ENCODE measurements at places on chromosomes 5 and 9.
A peak's percentile ranks its signal among the peaks of the same experiment; 100 is the strongest.

DNA sequence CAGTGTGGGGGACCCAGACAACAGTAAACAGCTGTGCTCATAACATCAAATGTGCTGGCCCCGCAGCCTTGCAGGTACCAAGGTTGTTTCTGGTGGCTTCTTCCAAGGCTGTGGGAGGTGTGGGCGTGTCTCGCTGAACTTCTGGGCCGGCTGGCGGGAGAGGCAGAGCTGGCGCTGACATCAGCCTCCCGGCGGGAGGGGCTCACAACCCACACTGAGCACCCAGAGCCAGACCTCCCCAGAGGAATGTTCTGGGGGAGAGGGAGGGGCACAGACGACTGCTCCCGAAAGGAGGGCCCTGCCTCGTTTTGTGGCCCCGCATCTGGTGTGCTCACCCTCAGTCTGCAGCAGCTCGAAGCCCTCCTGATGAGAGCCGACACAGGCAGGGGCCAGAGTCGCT, 6.9 kb upstream of the SLC12A7 start:
- DNase-seq, result no peak

GRCh38 chr5:132629230-132629944, 28.6 kb upstream of the IL13 start:
- peak; percentile 65 for DNase-seq

DNA sequence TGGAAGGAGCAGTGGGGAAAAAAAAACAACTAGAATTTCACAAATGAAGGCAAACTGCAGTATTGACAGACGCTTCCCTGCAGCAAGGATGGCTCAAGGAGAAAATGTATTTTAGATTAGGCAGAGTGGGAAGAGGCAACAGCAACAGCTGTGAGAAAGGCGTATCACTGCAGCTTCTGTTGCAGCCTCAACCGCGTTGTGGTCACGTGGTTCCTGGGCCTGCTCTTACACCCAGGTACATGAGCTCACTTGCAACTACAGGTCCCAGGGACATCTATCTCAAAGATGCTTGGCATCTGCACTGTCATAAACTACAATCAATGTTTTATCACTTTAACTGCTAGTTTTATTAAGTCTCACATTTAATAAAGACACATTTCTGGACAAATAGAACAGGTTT, 36.0 kb upstream of the GOLM1 start:
- DNase-seq, result no peak

GRCh38 chr5:142697356-142698255, 11.7 kb upstream of the FGF1 start:
- no peak for DNase-seq

- DNase-seq, result no peak
Observed at GRCh38 chr5:170628691-170629565, 125.1 kb downstream of the KCNIP1 start.

GRCh38 chr5:77015938-77016569, 14.2 kb upstream of the AGGF1 start:
- DNase-seq, result peak; percentile 60

GRCh38 chr9:4317681-4318080, 17.8 kb upstream of the GLIS3 start:
- no peak for DNase-seq

- no peak for DNase-seq
Observed at GRCh38 chr9:134570151-134570621, 71.4 kb upstream of the COL5A1 start.

DNA sequence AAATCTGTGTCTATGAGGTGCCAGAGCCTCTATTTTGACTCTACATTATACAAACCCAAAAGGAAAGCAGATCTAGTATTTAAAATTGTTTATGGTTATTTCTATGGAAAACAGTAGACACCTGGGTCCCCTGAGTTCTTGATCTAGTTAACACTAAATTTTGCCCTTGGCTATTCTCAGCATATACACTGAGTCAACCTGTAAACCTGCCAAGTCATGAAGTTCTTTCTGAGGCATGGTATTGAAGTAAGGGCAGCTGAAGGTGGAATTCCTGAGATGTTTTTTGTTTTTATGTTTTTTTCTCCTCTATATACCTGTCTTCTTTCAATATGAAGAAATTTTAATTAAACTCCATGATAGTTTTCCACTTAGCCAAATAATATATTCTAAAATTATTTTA, 120.2 kb downstream of the PDE4D start:
- DNase-seq, result no peak

DNA sequence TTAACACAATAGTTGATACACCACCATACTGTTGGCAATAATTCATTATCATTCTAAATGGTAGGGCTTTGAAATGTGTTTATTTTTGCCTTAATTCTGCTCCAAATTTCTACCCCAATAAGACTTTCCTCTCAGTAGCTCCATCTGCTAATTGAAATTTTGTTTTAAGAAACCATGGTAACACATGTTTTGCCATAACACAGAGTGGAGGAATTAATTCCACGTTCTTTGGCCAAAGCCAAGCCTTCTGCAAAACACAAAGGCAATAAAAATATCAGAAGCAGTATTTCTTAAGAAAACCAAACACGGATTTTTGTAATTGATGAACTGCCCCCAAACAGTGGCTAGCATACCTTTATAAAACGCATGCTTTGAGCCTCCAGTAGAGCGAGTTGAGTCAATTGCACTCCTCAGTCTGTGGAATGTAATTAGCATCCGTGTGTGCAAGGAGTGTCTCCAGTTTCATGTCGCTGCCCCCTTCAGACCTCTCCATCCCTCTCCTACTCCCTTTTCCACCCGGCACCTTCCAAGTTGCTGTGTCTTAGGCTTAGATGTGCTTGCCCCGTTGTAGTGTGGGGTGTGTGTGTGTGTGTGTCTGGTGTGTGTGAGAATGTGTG, 58.2 kb upstream of the CKS2 start:
- DNase-seq, result peak; percentile 34

DNA sequence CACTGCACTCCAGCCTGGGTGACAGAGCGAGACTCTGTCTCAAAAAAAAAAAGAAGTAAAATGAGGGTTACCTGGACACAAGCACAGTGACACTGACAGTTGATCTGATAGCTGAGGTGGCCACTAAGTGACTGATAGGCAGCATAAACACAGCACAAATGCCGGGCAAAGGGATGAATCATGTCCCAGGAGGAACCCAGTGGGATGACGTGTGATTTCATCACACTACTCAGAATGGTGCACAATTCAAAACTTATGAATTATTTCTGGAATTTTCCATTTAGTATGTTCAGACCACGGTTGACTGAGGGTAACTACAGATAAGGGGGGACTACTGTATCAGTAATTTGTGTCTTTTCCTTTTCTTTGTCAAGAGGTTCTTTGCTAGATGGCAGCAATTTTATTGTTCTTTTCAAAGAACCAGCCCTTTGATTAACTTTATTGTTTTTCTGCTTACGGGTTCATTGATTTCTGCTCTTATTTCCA, 34.3 kb upstream of the RNF130 start:
- DNase-seq, result no peak

DNA sequence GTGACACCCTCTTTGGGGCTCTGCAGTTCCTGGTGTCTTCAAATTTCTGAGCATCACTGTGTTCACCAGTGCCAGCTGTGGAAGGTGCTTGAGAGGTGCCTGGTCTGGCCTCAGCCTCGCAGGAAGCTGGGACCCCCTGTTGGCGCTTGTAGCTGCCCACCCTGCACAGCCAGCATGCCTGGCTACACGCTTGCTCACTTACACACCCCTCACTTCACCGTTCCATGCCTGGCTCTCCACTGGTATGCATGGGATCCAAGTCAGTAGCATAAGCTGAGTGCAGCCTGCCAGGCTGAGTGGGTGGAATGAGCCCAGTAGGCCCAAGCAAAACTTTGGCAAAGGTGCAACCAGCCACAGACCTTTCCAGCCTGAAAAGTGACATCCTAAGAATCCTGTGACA, 801.4 kb upstream of the PTPRD start:
- no peak for DNase-seq

- no peak for DNase-seq
Observed at GRCh38 chr9:124257070-124257843, 492 bp upstream of the NEK6 start.

GRCh38 chr5:154370119-154370518, 75.7 kb upstream of the SAP30L start:
- no peak for DNase-seq

DNA sequence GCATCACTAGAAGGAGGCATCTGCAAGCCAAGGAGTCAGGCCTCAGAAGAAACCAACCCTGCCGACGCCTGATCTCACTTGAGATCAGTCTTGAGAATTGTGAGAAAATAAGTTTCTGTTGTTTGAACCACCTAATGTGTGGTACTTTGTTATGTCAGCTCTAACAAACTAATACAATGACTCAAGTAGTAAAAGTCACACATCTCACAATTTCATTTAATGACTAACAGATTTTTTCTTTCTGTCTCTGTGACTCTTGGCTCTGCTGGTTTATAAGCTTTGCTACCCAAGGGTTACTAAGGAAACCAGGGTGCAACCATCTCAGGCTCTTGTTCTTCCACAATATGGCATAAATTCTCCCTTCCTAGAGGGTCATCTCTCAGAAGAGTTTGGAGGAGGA, 315.8 kb upstream of the GRAMD2B start:
- DNase-seq, result no peak

- DNase-seq, result no peak
Observed at GRCh38 chr9:4022435-4023067, 277.3 kb downstream of the GLIS3 start.

DNA sequence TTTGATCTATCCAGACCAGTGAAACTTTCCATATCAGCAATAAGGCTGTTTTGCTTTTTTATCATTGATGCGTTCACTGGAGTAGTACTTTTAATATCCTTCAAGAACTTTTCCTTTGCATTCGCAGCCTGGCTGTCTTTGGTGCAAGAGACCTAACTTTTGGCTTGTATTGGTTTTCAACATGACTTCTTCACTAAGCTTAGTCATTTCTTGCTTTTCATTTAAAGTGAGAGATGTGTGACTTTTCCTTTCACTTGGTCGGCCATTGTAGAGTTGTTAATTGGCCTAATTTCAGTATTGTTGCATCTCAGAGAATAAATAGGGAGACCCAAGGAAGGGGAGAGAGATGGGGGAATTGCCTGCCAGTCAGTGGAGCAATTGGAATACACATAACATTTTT, 26.4 kb upstream of the CMYA5 start:
- no peak for DNase-seq

GRCh38 chr5:155129513-155129880, 115.9 kb downstream of the KIF4B start:
- no peak for DNase-seq

DNA sequence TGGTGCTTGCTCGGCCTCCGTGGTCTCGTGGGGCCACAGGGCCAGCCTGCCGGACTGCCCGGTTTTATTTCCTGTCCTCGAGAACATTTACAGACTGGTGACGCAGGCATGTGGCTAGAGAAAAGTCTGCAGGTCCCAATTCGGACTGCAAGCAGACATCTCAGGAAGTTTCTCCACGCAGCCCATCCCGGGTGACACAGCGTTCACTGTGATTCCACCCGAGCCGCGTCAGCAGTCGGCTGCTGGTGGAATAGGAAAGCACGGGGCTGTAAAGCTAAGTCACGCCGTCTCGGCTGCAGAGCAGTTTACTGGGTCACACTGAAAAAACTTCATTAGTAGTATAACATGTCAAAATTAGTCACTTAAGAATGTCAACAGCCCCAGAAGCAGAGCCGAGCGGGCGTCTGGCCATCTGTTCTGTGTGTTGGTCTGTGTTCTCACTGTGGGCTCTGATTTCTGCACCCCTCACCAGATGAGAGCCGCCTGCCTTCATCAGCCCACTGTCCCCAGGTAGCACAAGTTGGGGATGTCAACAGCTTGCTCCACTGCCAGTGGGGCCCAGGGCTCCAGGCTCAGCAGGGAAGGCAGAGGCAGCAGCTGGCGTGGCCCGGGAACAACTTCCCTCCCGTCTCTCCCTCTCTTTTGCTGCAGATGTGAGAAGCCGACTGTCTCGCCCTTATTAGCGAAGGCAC, 363.7 kb downstream of the IRX2 start:
- DNase-seq, result no peak

DNA sequence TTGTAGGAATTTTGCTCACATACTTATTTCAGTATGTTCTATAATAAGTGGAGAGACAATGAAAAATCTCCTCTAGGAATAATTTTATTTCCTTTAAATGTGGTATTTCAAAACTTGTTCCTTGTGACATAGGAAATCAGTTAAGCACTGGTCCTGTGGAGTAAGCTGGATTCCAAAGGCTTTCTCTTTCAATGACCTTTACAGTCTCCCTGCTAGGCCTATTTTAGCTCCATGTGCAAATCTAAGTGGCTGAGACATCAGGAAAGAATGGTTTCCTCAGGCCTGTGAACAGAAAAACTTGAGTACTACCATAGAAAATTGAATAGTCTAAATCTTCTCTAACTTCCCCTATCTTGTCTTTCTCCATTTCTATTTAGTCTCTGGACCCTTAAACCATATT, 514.2 kb upstream of the TLE4 start:
- DNase-seq, result no peak

DNA sequence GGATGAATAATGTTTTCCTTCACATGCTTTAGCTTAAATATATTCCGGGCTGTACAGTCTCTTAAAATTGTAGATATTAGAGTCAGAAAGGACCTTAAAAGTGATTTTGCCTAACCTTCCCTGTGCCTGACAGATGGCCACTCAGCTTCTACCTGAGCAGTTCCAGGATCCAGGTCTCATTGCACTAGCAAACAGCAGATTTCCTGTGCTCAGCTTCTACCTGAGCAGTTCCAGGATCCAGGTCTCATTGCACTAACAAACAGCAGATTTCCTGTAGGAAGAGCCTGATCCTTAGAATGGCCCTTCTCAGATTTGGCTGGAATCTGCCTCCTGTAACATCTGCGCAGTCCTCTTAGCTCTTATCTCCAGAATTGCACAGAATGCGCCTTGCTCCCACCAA, 219.8 kb downstream of the AOPEP start:
- no peak for DNase-seq

GRCh38 chr9:73979894-73980264, 517.3 kb upstream of the RORB start:
- DNase-seq, result no peak

DNA sequence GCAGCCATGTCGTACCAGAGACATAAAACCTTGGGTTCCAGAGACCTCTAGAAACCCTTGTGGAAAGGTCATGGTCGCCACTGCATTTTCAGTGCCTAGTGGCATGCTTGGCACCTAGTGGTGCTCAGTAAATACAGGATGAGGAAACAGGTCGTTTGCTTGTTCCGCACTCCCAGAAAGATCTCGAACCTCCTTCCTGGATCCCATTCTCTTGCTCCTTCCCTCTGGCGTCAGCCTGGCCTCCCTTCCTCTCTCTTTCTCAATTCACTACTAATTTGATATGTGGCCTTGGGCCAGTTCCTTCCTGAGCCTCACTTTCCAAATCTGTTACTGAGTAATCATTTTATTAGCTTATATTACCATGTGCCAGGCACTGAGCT, 4.4 kb downstream of the NDST1 start:
- no peak for DNase-seq

DNA sequence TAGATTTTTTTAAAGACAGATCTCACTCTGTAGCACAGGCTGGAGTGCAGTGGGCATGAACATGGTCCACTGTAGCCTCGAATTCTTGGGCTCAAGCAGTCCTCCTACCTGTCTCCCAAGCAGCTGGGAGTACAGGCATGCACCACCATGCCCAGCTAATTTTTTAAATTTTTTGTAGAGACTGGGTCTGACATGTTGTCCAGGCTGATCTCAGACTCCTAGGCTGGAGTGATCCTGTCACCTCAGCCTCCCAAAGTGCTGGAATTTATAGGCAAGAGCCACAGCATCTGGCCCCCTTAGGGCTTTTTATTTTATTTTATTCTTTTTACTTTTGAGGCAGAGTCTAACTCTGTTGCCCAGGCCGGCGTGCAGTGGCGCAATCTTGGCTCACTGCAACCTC, 56.4 kb downstream of the NSD1 start:
- no peak for DNase-seq

GRCh38 chr5:176559683-176560082, 10.5 kb downstream of the CDHR2 start:
- DNase-seq, result no peak

Measured in activated CD4-positive, alpha-beta T cell treated with anti-CD3 and anti-CD28 coated beads, Interleukin-2, amount 10 ng/mL, durations not matched to agents 24 days and 14 days (primary cell).